ENCODE measurements at places on chromosomes 1 and 21. TPM values are rescaled to one million over a fixed set of nuclear protein-coding genes. Genes with fewer than 3 reads are reported as not detected.

Gene TAL1
- 8.7 TPM for polyA plus RNA-seq

DNA sequence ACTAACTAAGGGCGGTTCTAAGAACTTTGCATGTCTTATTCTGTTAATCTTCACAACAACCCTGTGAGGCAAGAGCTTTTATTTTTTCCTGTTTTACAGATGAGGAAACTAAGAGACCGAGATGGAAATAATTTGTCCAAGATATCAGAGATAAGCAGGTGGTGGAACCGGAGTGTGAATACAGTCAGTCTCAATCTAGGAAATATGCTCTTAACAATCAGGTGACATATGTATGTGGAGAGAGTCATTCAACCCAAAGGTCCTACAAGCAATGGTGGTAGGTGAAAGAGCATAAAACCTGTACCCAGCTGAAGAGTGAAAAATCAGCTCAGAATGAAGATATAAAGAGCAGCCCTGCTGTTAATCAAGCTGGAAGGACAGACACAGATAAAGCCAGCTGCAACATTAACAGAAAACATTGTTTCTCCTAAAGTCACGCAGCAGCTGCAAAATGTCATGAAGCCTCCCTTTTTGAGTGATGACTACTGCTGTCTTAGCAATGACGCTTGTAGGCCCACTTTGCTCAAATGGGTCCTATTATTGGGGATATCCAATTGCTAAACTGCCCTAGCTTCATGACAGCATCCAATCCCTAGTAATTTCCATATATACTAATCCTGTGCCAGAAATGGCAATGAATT, 30.5 kb upstream of the FCAMR start:
- no peak for DNase-seq
- H3K4me3 ChIP-seq = no peak overlapping the region
- H3K27me3 ChIP-seq = no peaks in the 10 kb centered on the region
- H3K27ac ChIP-seq = no peak overlapping the region
- H3K4me1 ChIP-seq = no peaks in the 10 kb centered on the region

Gene FMO4
- polyA plus RNA-seq = 1.4 TPM

GRCh38 chr1:164660775-164661174, 101.8 kb downstream of the PBX1 start:
- H3K27ac ChIP-seq = no peak overlapping the region
- H3K27me3 ChIP-seq = no peaks in the 10 kb centered on the region
- no peak for DNase-seq

Gene ZBTB8B
- polyA plus RNA-seq = 8.3 TPM

DNA sequence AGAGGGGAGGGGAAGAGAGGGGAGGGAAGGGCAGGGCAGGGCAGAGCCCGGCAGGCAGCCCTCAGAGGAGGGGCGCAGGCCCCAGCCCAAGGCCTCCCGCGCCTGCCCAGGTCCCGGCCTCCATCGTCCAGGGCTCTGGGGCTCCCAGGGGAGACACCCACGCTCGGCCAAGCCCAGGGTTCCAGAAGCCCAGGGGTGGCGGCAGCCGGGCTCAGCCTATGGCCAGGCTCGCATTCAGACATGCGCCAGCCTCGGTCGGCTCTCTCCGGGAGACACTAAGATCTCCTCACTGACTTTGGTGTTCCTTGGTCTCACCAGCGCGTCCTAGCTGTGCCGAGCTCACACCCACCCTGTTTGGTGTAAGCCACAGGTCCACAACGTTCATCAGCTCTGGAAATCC, 7.1 kb upstream of the ANKRD65 start:
- H3K36me3 ChIP-seq = peaks cover 10% of the 10 kb centered on the region
- H3K4me3 ChIP-seq = no peak overlapping the region

DNA sequence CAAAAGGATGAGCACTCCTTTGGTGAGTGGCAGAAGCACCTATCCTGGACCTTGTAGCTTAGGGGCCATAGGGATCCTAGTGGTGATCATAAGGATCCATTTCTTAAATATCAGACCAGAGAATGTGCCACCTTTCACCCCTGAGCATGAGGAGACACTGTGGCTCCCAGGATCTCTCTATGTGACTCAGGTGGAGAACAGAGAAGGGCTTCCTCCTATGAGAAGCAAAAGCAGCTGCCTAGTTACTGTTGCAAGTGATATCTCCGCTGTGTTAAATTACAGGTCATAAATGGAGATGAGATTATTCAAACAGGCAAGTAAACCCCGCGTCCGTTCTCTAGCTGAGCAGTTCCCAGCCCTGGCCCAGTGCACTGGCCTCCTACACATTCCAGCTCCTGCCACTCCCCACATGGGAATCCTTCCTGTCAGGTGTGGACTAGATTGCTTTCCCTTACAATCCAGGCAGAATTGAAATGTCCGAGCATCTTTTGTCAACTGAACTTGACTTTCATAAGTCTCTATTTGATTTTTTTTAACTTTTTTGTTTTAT, 26.3 kb downstream of the CLEC20A start:
- H3K27me3 ChIP-seq = no peaks in the 10 kb centered on the region
- no peak overlapping the region for H3K27ac ChIP-seq
- no peaks in the 10 kb centered on the region for H3K4me1 ChIP-seq
- H3K4me3 ChIP-seq = no peak overlapping the region

DNA sequence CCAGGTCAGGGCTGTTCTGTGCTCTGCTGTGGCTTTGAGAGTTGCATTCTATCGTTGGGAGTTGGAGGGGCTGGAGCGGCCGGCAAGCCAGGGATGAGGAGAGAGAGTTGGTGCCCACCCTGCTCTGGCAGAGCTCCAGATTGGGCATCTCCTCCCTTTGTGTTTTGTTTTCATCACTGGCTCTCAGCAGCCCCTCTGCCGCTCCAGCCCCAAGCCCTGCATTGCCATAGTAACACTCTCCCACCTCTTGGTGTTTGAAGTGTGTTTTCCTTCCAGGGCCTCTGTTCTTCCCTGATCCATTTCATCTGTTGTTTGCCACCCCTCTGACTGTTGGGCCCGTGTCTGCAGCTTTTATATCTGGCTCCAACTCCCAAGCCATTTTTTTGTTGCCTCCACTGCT, 152.7 kb downstream of the URB2 start:
- peak; percentile 33 for DNase-seq
- H3K36me3 ChIP-seq = no peaks in the 10 kb centered on the region
- H3K27ac ChIP-seq = peak overlapping the region; percentile 19

Gene JAM2
- polyA plus RNA-seq = 90.7 TPM

DNA sequence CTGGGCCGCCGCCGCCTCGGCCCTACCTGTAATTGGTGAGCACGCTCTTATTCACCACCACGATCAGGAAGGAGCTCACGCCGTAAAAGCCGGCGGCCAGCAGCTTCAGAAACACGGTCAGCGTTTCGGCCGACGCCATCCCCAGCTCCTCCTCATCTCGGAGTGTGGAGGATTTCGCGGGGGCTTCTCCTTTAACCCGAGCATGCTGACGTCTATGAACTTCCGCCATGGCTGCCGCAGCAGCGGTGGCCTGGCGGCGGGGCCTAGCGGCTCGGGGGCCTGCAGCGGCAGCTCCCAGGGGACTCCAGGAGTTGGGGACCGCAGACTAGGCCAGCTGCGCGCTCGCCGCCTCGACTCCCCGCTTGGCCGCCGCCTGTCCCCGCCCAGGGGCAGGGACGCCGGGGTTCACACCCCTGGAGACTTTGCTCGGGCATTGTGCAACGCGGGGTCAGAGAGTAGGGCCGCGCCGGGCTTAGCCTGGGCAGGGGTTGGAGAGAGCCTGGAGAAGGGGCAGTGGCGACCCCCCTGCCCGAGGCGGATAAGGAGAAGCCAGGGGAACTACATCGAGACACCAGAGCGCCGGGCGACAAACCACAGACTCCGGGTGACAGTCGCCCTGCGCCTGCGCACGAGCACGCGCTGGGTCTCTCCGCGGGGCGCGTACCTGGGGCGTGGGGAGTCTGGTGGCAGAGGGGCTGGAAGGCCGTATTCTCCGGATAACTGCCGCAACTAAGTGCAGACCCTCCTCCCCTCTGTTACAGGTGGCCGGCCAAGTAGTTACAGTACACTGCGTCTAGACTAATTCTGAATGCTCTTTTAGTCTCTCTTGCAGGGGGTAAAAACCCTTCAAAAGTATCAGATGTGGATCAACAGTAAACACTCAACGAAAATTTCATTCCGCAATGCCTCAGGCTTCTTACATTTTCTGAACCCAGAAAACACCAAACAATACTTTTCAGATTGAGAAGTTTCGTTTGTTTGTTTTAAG, at the start of gene SLC35D1:
Gene SLC35D1, minus strand, starts transcription at position 364 of the 988 bp plus-strand sequence. Its CDS starts 135 bp downstream, at position 229.
- H3K36me3 ChIP-seq = peaks cover 1% of the 10 kb centered on the region
- peak within 1 kb of the TSS; percentile 79 for H3K4me3 ChIP-seq
- no peaks in the 10 kb centered on the region for H3K27me3 ChIP-seq
- DNase-seq = peak; percentile 82
- H3K27ac ChIP-seq = peak within 1 kb of the TSS; percentile 95

GRCh38 chr1:113855630-113856400, 15.7 kb downstream of the PTPN22 start:
- no peak overlapping the region for H3K27ac ChIP-seq
- no peak overlapping the region for H3K4me3 ChIP-seq
- no peaks in the 10 kb centered on the region for H3K27me3 ChIP-seq
- no peaks in the 10 kb centered on the region for H3K4me1 ChIP-seq

- no peak overlapping the region for H3K4me3 ChIP-seq
- H3K4me1 ChIP-seq = peaks cover 3% of the 10 kb centered on the region
- H3K27ac ChIP-seq = no peak overlapping the region
- no peaks in the 10 kb centered on the region for H3K27me3 ChIP-seq
- DNase-seq = no peak
Observed at GRCh38 chr1:243411472-243411871, 155.6 kb downstream of the SDCCAG8 start.

- no peaks in the 10 kb centered on the region for H3K27me3 ChIP-seq
- H3K4me3 ChIP-seq = no peak overlapping the region
- H3K36me3 ChIP-seq = no peaks in the 10 kb centered on the region
Observed at GRCh38 chr1:85445906-85446305, 19.1 kb downstream of the DDAH1 start.

Gene SLAMF9
- not detected for polyA plus RNA-seq

DNA sequence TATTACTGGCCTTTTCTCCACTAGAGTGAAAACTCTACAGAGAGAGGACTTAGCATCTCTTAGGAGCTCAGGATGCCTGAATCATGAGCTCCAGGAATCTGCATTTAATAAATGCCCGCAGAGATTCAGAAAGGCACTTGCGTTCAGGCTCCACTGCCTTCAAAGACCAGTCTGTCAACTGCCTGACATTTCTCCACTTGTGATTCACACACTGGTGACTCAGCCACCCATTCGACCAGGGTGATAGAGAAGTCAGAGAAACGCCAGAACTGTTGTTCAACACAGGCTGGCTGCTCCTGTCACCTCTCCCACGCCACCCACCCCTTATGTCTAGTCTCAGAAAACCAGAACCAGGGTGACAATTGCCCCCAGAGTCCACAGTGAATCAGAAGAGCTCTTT, 26.9 kb upstream of the LBR start:
- peaks cover 3% of the 10 kb centered on the region for H3K4me1 ChIP-seq
- H3K27ac ChIP-seq = no peak overlapping the region
- no peaks in the 10 kb centered on the region for H3K36me3 ChIP-seq
- H3K27me3 ChIP-seq = no peaks in the 10 kb centered on the region
- DNase-seq = no peak

- no peaks in the 10 kb centered on the region for H3K4me1 ChIP-seq
- H3K27me3 ChIP-seq = no peaks in the 10 kb centered on the region
- H3K27ac ChIP-seq = no peak overlapping the region
- peaks cover 75% of the 10 kb centered on the region for H3K36me3 ChIP-seq
- no peak for DNase-seq
Observed at GRCh38 chr1:153752571-153753195, 22.5 kb upstream of the SLC27A3 start.

Gene SPRR2F
- 1.3 TPM for polyA plus RNA-seq

- no peaks in the 10 kb centered on the region for H3K36me3 ChIP-seq
- no peak overlapping the region for H3K27ac ChIP-seq
- H3K4me1 ChIP-seq = no peaks in the 10 kb centered on the region
- H3K4me3 ChIP-seq = no peak overlapping the region
- no peak for DNase-seq
Observed at GRCh38 chr1:242877743-242878142, 353.2 kb upstream of the PLD5 start.

Gene IARS2
- 53.3 TPM for polyA plus RNA-seq

Gene TNFRSF9
- polyA plus RNA-seq = not detected

- no peak overlapping the region for H3K4me3 ChIP-seq
- peak overlapping the region; percentile 6 for H3K27ac ChIP-seq
- DNase-seq = no peak
- no peaks in the 10 kb centered on the region for H3K27me3 ChIP-seq
- H3K36me3 ChIP-seq = no peaks in the 10 kb centered on the region
- H3K4me1 ChIP-seq = peaks cover 14% of the 10 kb centered on the region
Observed at GRCh38 chr1:234893725-234894630, 234.7 kb downstream of the TOMM20 start.

DNA sequence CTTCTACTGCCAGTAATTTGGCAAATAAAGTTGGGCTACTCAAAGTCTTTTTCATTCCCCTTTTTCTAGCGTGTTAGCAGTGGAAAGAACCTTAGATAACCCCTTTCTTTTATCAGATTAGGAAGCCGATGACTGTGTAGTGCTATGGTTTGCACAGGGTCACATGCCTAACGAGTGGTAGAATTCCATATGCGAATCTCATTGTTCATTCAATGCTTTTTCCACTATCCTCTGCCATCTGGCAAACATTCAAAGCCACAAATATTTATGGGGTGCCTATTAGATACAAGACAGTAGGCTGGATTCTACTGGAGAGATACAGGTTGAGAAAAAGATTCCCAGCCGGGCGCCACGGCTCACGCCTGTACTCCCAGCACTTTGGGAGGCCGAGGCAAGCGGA, 14.9 kb upstream of the IER5 start:
- DNase-seq = no peak
- no peaks in the 10 kb centered on the region for H3K36me3 ChIP-seq
- H3K4me1 ChIP-seq = no peaks in the 10 kb centered on the region
- H3K4me3 ChIP-seq = no peak overlapping the region

- H3K27me3 ChIP-seq = no peaks in the 10 kb centered on the region
- DNase-seq = no peak
- H3K27ac ChIP-seq = no peak overlapping the region
- no peak overlapping the region for H3K4me3 ChIP-seq
Observed at GRCh38 chr1:160361199-160361598, 5.7 kb upstream of the NHLH1 start.

DNA sequence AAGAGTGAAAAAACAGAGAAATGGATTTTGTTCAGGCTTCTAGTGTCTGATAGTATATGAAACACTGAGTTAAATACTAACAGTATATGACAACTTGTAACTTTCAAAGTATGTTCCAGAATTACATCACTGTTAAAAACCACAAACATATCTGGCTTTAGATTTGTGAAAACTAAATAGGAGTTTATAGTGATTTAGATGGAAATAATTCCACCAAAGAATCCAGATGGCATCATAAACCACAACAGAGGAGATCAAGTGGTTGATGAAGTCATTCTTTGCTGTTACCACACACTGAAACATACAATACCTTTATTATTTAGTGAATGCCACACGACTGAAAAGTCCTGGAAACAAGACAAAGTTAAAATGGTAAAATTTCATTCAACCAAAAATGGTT, 37.2 kb downstream of the ALG14 start:
- H3K27me3 ChIP-seq = no peaks in the 10 kb centered on the region
- H3K4me3 ChIP-seq = no peak overlapping the region
- no peaks in the 10 kb centered on the region for H3K36me3 ChIP-seq
- DNase-seq = no peak

DNA sequence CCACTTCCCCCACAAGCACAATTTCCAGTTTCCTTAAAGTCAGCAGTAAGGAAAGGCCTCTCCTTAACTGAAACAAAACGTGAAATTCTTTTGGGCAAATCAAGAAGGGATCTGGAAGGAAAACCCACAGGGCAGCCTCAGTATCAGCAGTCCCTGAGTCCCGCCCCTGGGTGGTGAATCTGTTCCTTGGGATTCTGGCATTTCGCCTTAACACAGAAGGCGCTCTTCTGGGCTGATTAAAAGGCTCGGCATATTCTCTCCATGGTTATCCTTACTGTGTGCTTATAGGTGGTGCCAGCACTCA, 12.2 kb upstream of the RAB4A start:
- no peaks in the 10 kb centered on the region for H3K27me3 ChIP-seq
- H3K4me3 ChIP-seq = no peak overlapping the region
- H3K27ac ChIP-seq = no peak overlapping the region
- H3K36me3 ChIP-seq = no peaks in the 10 kb centered on the region
- H3K4me1 ChIP-seq = no peaks in the 10 kb centered on the region

All from spinal cord (tissue), 10 donors.